ENCODE measurements at places on chromosomes 6 and 20. TPM values are rescaled to one million over a fixed set of nuclear protein-coding genes. Genes with fewer than 3 reads are reported as not detected.

BPIFB4 gene
- not detected for polyA plus RNA-seq

BANF2 gene
- polyA plus RNA-seq, result not detected

LINC00237 gene
- not detected for polyA plus RNA-seq

TFAP2C gene
- polyA plus RNA-seq, result 16.6 TPM

HMGN4 gene
- 67.1 TPM for polyA plus RNA-seq

LY6G5B gene
- 5.9 TPM for polyA plus RNA-seq

All from GM23248 (cell line).